Mesendoderm (in vitro differentiated cells): ENCODE measurements at places on chromosomes 11 and 22.

- no peak overlapping the region for H3K4me3 ChIP-seq
- H3K27ac ChIP-seq = no peak overlapping the region
- no peaks in the 10 kb centered on the region for H3K36me3 ChIP-seq
- H3K4me1 ChIP-seq = no peaks in the 10 kb centered on the region
- no peak for DNase-seq
- H3K27me3 ChIP-seq = no peaks in the 10 kb centered on the region
These were observed 85.5 kb upstream of the PGR start for GRCh38 chr11:101215069-101215468.

GRCh38 chr11:110409174-110409573 lies 20.6 kb upstream of the FDX1 start:
- H3K4me3 ChIP-seq = no peak overlapping the region
- no peaks in the 10 kb centered on the region for H3K27me3 ChIP-seq
- H3K27ac ChIP-seq = no peak overlapping the region
- no peak for DNase-seq
- H3K36me3 ChIP-seq = no peaks in the 10 kb centered on the region
- H3K4me1 ChIP-seq = no peaks in the 10 kb centered on the region

DNA sequence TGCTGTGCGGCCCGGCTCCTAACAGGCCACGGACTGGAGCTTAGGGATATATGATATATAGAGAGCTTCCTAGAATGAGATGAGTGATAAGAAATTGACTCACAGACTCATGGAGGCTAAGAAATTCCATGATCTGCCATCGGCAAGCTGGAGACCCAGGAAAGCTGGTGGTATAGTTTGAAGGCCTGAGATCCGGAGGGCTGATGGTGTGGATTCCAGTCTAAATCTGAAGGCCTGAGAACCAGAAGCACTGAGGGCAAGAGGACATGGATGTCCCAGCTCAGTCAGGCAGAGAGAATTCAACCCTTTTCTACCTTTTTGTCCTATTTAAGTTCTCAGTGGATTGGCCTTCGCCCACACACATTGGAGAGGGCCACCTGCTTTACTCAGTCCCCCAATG lies 564.8 kb downstream of the TBC1D22A start:
- no peak overlapping the region for H3K4me3 ChIP-seq
- no peak for DNase-seq
- H3K4me1 ChIP-seq = no peaks in the 10 kb centered on the region

- H3K36me3 ChIP-seq = no peaks in the 10 kb centered on the region
- H3K4me1 ChIP-seq = peaks cover 5% of the 10 kb centered on the region
- H3K27me3 ChIP-seq = no peaks in the 10 kb centered on the region
These were observed 56.0 kb downstream of the COPB1 start for GRCh38 chr11:14443638-14444037.

- H3K36me3 ChIP-seq = no peaks in the 10 kb centered on the region
- no peaks in the 10 kb centered on the region for H3K27me3 ChIP-seq
- H3K27ac ChIP-seq = no peak overlapping the region
- H3K4me3 ChIP-seq = no peak overlapping the region
- H3K4me1 ChIP-seq = no peaks in the 10 kb centered on the region
These were observed 684.7 kb downstream of the TBC1D22A start for GRCh38 chr22:47446821-47447810.

- H3K4me1 ChIP-seq = no peaks in the 10 kb centered on the region
- DNase-seq = no peak
- H3K27ac ChIP-seq = no peak overlapping the region
- no peaks in the 10 kb centered on the region for H3K36me3 ChIP-seq
These were observed 505.7 kb upstream of the LUZP2 start for GRCh38 chr11:23991165-23991539.

DNA sequence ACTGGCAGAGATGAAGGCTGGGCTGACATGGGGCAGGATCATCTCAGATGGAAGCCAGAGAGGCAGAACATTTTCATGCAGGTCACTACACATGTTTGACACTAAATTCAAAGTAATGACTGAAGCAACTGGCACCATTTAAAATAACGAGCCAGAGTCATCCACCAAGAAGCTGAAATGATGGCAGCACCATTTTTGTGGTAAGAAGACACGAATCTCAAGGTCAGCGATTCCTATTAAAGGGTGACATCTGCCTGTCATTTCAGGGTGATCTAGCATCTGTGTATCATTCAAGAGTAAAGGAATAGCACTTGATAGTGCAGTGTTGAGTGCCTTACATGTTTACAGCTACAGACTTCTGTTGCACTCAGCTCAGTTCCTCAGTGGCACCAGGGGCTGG lies 113.4 kb upstream of the C11orf87 start:
- no peaks in the 10 kb centered on the region for H3K27me3 ChIP-seq
- H3K27ac ChIP-seq = no peak overlapping the region
- DNase-seq = no peak
- no peak overlapping the region for H3K4me3 ChIP-seq

GRCh38 chr11:130705670-130706421 lies 210.4 kb downstream of the SNX19 start:
- no peak for DNase-seq
- no peaks in the 10 kb centered on the region for H3K27me3 ChIP-seq
- H3K36me3 ChIP-seq = no peaks in the 10 kb centered on the region
- no peaks in the 10 kb centered on the region for H3K4me1 ChIP-seq
- no peak overlapping the region for H3K27ac ChIP-seq

DNA sequence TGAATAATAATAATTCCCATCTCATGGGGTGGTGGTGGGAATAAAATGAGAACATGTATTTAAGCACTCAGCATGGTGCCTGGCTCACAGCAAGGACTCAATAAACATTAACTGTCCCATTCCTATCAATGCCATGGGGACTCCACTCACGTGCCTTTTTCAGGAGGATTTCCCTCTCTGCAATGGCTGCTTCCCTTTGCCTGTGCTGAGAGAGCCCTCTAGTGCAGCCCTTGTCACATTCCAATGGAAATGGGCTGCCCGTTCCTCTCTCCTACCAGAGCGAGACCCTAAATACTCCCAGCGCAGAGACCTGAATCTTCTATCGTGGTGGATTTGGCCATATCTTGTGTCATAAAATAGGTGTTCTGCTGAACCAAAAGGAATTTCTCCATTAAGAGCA lies 621.5 kb upstream of the B3GAT1 start:
- no peak overlapping the region for H3K27ac ChIP-seq
- peaks cover 4% of the 10 kb centered on the region for H3K4me1 ChIP-seq
- no peaks in the 10 kb centered on the region for H3K27me3 ChIP-seq
- H3K36me3 ChIP-seq = no peaks in the 10 kb centered on the region

GRCh38 chr11:65633390-65634108 lies 4.4 kb upstream of the SIPA1 start:
- H3K4me3 ChIP-seq = no peak overlapping the region
- peaks cover 25% of the 10 kb centered on the region for H3K36me3 ChIP-seq
- H3K27me3 ChIP-seq = no peaks in the 10 kb centered on the region
- H3K4me1 ChIP-seq = peaks cover 3% of the 10 kb centered on the region

DNA sequence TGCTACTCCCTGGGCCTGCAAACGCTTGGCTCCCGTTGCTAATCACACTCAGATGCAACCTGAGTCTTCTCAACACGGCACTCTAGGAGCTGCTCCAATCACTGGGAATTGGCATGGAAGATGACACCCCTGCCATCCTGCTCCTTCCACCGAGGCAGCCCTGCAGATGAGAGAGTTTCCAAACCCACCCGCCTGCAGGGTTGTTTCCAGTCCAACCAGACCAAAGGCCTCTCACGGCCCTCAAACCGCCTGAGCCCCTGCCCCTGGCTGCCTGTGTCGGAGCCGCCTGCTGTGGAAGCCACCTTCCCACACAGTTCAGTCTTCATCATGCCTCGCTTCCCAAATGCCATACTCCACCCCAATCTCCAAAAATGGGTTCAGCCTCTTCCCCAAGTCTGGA lies 36.8 kb upstream of the TP53I11 start:
- no peaks in the 10 kb centered on the region for H3K27me3 ChIP-seq
- no peak overlapping the region for H3K27ac ChIP-seq
- no peaks in the 10 kb centered on the region for H3K4me1 ChIP-seq
- H3K36me3 ChIP-seq = no peaks in the 10 kb centered on the region
- no peak overlapping the region for H3K4me3 ChIP-seq

DNA sequence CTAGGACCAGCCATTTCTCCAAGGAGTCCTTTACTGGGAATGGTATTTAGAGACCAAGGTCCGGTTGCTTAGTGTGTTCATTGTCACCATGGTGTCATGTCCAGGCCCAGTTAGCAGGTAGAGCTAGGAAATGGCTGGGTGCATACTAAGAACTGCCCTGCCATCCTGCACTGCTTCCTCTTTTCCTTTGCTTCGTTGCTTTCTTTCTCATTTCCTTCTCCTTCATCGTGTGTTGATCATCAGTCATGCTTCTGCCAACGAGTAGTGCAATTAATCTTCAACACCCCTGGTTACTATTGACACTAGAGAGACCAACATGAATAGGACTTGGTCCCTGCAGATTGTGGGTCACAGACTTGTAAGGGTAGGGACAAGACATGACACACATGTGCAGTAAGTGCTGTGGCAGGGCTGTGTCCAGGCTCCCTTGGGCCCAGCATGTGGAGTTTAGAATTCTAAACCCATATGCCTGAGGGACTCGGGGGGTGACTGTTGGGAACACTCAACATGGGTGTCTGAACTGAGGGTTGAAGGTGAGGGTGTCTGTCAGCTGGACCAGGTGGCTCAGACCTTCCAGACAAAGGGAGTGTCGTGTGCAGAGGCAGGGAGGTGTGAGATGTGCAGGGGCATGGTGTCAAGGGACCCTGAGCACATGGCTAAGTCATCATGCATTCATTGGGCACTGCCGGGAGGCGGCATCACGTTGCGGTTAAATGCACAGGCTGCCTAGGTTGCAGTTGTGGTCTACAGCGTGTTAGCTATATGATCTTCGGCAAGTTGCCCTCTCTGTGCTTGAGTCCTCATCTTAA lies 42.6 kb downstream of the ST14 start:
- no peak overlapping the region for H3K4me3 ChIP-seq
- no peaks in the 10 kb centered on the region for H3K4me1 ChIP-seq
- H3K27me3 ChIP-seq = no peaks in the 10 kb centered on the region
- no peak overlapping the region for H3K27ac ChIP-seq
- DNase-seq = no peak

GRCh38 chr11:58301576-58301975 lies 33.5 kb upstream of the OR10W1 start:
- no peaks in the 10 kb centered on the region for H3K36me3 ChIP-seq
- H3K4me1 ChIP-seq = no peaks in the 10 kb centered on the region
- H3K27me3 ChIP-seq = no peaks in the 10 kb centered on the region
- H3K27ac ChIP-seq = no peak overlapping the region
- no peak overlapping the region for H3K4me3 ChIP-seq

GRCh38 chr11:105740164-105740903 lies 130.5 kb downstream of the GRIA4 start:
- H3K27ac ChIP-seq = no peak overlapping the region
- H3K27me3 ChIP-seq = no peaks in the 10 kb centered on the region
- H3K4me1 ChIP-seq = no peaks in the 10 kb centered on the region
- no peak for DNase-seq

DNA sequence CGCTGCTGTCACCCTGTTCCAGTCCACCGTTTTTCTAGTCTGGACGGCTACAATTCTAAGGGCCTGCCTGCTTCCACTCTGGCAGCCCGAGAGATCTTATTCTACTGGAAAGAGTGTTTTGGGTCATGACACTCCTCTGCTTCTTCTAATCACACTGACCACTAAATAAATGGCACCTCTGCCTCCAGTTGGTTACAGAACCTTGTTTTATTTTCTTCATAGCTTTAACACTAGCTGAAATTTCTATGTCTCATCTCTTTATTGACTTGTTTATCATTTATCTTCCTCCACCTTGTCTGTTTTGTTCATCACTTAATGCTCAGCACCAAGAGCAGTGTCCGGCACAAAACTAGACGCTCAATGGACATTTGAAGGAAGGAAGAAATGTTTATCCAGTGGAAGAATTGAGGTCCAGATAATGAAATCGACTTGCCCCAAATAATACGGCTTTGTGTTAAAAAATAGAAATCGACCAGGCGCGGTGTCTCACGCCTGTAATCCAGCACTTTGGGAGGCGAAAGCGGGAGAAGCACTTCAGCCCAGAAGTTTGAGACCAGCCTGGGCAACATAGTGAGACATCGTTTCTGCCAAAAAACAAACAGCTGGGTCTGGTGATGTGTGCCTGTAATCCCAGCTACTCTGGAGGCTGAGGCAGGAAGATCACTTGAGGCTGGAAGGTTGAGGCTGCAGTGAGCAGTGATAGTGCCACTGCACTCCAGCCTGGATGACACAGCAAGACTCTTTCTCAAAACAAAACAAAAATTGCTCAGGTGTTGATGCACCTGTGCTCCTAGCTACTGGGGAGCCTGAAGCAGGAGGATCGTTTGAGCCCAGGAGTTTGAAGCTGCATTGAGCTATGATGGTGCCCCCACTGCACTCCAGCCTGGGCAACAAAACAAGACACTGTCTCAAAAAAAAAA lies 693 bp upstream of the PRR14L start:
- H3K27me3 ChIP-seq = no peaks in the 10 kb centered on the region
- DNase-seq = no peak
- H3K36me3 ChIP-seq = no peaks in the 10 kb centered on the region
- H3K27ac ChIP-seq = no peak overlapping the region
- H3K4me3 ChIP-seq = no peak overlapping the region

DNA sequence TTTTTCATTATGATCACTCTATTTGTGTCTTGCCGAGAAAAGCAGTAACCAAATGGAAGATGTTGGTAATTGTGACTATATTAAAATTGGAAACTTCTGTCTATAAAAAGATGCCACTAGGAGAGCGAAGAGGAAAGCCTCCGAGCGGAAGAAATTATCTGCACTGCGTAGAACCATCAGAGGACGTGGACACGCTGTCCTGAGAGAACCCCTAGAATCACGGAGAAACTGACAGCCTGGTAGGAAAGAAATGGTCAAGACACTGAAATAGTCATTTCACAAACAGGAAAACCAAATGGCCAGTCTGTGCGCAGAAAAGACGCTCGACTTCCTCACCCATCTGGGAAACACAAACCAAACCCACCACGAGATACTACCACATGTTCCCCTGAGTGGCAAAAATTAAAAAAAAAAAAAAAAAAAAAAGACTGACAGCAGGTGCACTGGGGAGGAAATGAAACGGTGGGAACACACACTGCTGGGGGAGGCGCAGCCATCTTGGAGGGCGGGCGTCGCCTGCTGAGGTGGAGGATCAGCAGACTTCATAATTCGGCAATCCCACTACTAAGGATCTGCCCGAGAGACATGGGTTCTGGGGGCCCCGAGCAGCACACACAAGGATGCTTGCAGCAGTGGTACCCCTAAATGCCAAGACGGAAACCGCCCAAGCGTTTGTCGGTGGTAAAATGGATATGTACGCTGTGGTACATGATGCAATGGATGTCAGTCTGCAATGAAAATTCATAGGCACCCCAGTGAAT lies 21.3 kb downstream of the IFITM10 start:
- no peak overlapping the region for H3K27ac ChIP-seq
- no peaks in the 10 kb centered on the region for H3K36me3 ChIP-seq
- H3K27me3 ChIP-seq = no peaks in the 10 kb centered on the region
- H3K4me1 ChIP-seq = no peaks in the 10 kb centered on the region
- no peak for DNase-seq

GRCh38 chr22:42604403-42604802 lies 10.3 kb downstream of the POLDIP3 start:
- peaks cover 8% of the 10 kb centered on the region for H3K36me3 ChIP-seq
- no peaks in the 10 kb centered on the region for H3K4me1 ChIP-seq
- H3K27me3 ChIP-seq = no peaks in the 10 kb centered on the region
- H3K27ac ChIP-seq = no peak overlapping the region
